ENCODE measurements at places on chromosomes 2 and 18. TPM values are rescaled to one million over a fixed set of nuclear protein-coding genes. Genes with fewer than 3 reads are reported as not detected.

- no peak for DNase-seq
These were observed 213.5 kb downstream of the KIAA1328 start for GRCh38 chr18:37042381-37042780.

Gene CIB4
- total RNA-seq: not detected

- no peak for DNase-seq
These were observed 25.9 kb downstream of the ENOSF1 start for GRCh38 chr18:686339-687111.

GRCh38 chr18:64171576-64171975 lies 22.7 kb upstream of the LINC00305 start:
- no peak for DNase-seq

GRCh38 chr2:231186325-231186724 lies 12.1 kb upstream of the ARMC9 start:
- DNase-seq: no peak

DNA sequence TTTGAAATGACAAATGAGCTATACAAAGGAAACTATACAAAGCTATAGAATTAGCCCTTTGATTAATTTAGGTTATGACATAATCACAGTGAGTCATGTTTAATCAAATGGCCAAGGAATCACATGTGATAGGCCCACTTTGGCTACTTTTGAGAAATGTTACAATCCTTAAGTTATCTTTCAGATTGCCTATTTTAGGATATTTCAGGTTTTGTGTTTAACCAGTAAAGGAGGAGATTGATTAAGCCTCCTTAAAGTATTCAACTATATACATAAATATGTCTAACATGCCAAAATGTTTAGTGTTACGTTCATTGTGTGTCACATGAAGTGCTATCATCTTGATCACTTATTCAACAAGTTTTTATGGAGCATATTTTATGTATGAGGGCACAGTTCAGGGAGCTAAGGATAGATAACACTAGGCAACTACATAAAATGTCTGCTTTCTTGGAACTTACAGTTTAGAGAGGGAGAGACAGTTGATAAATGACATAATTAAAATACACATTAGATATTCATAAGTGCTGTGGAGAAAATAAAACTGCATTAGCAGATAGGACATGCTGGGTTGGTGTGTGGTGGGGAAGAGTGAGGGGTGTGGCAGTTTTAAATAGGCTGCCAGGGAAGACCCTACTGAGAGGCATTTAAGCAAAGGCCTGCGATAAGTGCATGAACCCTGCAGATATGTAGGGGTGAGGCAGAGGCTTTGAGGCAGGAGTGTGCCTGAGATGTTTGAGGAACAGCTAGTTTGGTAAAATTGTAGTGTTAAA lies 77.2 kb downstream of the LTBP1 start:
- no peak for DNase-seq

- DNase-seq: no peak
These were observed 96.8 kb downstream of the ST6GAL2 start for GRCh38 chr2:106789185-106789584.

- no peak for DNase-seq
These were observed 12.0 kb upstream of the ATP6V1C2 start for GRCh38 chr2:10709290-10709939.

DNA sequence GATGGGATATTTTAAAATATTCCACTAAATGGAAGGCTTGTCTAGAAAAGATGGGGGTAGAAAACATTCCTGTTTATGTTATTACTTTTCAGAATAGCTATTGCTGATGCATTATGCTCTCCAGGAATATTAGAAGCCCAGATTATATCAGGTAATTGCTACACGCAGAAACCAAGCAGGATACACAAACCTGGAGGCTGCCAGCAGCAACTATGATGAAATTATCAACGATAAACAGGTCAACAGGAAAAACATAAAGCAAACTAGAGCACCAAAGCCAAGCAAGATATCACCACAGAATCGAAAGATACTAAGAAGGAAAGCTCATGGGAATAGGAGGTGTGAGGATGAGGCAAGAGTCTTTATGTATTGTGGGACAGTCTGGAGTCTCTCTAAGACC lies 113.2 kb upstream of the SPATS2L start:
- no peak for DNase-seq

Gene TDRD15
- total RNA-seq: 3.8 TPM

DNA sequence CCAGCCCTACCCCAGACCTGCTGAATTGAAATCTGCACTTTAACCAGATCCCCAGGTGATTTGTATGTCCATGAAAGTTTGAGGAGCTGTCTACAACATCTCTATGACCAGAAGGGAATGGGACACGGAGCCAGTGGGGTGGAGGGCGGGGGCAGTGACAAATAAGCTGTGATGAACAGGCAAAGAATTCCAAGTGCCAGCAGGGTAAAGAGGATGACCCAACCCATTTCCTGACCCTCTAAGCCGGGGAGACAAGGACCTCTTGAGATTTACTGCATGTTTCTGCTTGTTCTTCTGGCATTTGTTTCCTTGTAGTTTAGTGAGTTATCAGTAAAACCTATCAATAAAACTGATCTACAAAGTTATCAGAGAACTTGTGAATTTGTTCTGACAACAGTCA lies 8.7 kb downstream of the TET3 start:
- DNase-seq: no peak

- DNase-seq: no peak
These were observed 46.4 kb upstream of the RNF152 start for GRCh38 chr18:61939046-61939674.

- DNase-seq: no peak
These were observed 605.5 kb downstream of the EPHA4 start for GRCh38 chr2:220966636-220967035.

GRCh38 chr2:71988170-71988569 lies 159.5 kb downstream of the CYP26B1 start:
- peak; percentile 3 for DNase-seq

DNA sequence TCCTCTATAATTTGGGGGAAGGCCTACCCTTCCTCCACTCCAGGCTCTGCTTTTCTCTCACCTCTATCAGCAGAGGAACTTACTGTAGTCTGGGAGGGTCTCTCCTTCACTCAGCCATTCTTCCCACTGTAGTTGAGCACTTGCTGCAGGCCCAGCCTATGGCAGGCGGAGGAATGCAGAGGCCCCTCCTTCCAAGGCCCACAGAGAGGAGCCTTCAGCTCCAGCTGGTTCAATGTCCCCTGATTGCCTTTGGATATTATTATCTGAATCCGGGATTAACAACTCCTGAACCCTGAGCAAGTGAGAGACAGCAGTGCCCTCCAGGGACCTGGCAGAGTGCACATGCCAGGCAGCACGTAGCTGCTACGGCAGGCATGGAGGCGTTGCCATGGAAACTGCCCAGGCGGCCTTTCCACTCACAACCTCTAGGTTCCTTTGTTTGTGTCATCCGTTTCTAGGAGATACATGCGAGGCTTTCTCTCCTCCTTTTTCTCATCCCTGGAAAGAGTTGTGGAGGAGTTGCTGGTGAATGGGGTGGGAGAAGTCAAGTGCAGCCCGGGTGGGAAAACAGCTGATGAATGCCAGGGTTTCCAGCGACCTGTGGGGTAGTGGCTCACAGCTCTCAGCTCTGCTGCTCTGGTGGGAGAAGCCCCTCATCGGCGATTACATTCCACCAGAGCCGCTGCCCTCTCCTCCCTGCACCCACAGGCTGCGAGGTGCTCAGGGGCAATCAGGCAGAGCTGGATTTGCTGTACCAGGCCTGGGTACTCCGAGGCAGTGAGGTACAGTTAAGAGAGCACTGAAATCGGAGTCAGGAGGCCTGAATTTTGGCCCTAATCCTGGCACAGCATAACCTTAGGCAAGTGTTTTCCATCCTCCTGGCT lies 55.3 kb upstream of the HK2 start:
- DNase-seq: peak; percentile 2

DNA sequence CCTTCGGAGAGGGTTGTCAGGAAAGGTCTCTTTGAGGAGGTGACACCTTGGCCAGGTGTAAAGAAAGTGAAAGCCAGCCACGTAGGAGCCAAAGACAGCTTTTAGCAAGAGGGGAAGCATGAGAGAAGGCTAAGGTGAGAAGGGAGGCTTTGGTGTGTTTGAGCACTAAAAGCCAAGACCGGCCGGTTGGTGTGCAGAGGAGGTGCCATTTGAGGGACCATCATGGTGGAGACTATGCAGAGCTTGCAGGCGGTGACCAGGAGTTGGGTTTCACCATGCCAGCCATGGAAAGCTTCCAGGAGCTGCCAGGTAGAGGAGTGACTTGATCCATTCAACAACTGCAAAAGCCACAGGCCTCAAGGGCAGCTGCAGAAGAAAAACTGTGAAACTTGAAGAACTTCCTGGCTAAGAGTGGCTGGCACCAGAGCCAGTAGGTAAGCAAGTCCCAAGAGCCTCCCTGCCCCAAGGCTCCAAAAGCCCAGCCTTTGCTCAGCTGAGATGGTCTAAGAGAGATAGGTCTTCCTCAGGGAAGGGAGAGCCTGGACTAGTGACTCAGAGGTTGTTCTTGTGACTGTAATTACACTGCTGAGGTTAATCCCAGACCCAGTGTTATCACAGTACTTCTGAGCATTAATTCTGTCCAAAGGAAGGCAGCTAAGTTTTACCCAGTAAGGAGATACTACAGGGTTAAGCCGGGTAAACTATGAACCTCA lies 319.0 kb downstream of the BCL11A start:
- no peak for DNase-seq

DNA sequence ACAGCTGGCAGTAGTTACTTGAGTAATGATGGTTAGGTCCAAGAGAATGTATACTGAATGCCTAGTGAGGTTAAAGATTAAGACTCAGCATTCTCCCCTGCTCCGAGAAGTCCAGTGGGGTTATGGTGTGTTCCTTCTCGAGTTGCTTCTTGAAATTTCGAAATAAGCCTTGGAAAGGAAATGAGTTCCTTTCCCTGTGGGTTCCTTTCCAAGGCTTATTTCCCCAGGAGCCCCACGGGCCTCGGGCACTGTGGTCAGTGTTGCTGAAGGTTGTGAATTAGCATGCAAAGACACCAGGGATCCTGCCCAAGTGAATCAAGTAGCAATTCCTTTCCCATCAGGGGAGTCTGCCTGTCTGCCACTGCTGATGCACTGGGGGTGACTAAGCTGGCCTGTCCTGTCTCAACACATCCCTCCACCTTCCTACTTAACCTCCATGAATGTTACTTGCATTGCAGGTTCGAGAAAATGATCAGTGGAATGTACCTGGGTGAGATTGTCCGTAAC lies 53.6 kb downstream of the HK2 start:
- no peak for DNase-seq

Gene PLGLB2
- 3.9 TPM for total RNA-seq

DNA sequence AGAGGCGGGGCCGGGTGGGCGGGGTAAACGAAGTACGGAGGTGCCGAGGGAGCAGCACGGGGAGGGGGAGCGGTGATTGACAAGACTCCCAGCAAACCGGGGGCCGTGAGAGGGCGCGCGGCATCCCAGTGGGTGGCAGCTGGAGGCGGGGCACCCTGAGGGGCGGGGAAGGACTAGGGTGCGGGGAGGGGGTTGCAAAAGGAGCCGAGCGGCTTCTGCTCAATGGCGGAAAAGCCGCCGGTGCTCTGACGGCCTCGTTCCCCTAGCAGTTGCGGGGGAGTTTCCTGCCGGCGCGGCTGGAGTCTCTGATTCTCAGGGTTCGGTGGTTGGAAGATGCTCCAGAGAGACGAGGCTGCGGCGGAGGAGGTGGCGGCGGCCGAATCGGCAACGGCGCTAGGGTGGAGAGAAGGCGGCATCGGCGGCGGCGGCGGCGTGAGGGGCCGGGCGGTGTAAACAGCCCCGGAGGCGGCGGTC lies at the start of gene PPM1B:
Gene PPM1B, plus strand, starts transcription at position 195 of the 474 bp plus-strand sequence. CDS start 32,325 bp downstream, outside the sequence.
- DNase-seq: no peak

DNA sequence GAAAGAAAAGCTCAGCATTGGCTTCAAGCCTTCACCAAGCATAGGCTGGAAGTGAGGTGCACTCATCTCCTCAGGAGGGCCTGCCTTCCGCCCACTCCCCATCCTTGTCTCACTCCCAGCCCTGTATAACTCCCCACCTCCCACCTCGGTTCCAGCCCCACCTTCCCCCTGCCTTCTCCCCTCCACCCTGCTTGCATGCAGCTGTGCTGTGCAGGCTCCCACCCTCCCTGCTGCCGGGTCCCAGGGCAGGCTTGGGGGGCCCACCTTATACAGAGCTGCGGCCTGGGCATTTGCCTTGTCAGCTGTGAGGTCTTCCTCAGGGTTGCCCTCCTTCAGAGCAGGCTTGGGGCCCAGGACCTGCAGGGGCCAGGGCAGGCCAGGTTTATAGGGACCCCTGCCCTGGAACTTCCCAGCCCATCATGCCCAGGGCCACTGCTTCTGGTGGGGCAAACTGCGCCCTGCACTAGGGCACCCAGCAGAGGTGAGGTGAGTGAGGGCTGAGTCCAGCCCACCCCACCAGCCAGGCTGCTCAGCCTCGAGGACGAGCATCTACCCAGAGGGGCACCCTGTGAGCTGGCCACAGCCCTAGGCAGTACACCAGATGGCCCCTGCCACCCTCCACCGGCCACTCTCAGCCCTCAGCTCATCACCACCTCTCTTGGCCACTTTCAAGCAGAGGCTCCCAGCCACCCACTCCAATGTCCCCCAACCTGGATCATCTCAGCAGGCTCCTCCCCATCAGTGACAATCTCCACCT lies 11.6 kb downstream of the CAPG start:
- DNase-seq: no peak

DNA sequence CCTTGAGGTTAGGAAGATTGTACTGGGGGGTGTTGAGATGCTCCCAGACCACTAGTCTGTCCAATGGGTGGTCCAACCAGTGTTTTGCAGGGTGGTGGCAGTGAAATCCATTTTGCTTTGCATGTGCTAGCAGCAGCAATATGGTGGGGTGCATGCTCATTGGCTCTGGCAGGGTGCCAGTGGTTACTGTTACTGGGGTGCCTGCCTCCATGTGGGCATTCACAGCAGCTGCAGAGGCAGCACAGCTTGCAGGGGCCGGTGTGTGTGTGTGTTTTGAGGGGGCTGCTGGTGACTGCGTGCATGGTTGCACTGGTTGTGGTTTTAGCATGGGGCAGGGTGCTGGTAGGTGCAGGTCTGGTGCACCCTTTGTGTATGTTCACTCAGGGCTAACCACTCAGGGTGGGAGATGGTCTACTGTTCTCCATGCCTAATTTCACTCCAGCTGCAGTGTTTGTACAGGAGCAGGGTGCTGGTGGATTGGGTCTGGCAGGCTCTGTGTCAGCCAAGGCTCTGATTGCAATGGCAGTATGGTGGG lies 265.4 kb downstream of the NUP35 start:
- no peak for DNase-seq

- DNase-seq: no peak
These were observed 108.1 kb downstream of the AQP4 start for GRCh38 chr18:26757263-26758019.

Gene HOXD4
- total RNA-seq: 4.0 TPM

- DNase-seq: no peak
These were observed 7.7 kb downstream of the APOB start for GRCh38 chr2:21035974-21036707.

Gene CYRIA
- total RNA-seq: 10.5 TPM

Gene MOGAT1
- not detected for total RNA-seq

- DNase-seq: no peak
These were observed 5.9 kb upstream of the ATP5MC3 start for GRCh38 chr2:175187378-175187777.

Gene IGFBP5
- total RNA-seq: 159 TPM

Gene ATF2
- total RNA-seq: 117 TPM

Gene TUBA4B
- total RNA-seq: not detected

Gene OXER1
- 1.5 TPM for total RNA-seq

DNA sequence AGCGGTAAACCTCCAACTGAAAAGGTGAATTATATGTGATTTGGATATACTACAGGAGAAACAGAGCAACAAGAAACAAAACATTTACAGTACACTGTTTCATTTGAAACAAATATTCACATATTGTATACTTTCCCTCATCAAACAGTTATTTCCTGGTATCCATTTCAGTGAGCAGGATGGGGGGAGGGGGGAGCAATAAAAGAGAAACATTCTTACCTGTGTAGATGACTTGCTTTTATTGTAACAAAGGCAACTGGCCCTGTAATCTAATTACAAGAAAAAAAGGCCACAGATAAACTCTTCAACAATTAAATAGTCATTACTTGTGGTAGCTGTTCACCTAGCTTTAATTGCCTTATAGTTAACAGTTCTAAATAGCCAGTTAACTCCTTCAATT lies 3.9 kb upstream of the PPP1CB start:
- DNase-seq: no peak

Data from urinary bladder (tissue), 4 donors.